ENCODE measurements at places on chromosomes 1 and 21.
A peak's percentile ranks its signal among the peaks of the same experiment; 100 is the strongest.

GRCh38 chr21:32765058-32765457, 6.5 kb downstream of the PAXBP1 start:
- DNase-seq: no peak

- no peak for DNase-seq
Measured at GRCh38 chr1:179425186-179425585, 59.4 kb downstream of the AXDND1 start.

- DNase-seq: no peak
Measured at GRCh38 chr1:18385239-18385790, 95.4 kb upstream of the KLHDC7A start.

DNA sequence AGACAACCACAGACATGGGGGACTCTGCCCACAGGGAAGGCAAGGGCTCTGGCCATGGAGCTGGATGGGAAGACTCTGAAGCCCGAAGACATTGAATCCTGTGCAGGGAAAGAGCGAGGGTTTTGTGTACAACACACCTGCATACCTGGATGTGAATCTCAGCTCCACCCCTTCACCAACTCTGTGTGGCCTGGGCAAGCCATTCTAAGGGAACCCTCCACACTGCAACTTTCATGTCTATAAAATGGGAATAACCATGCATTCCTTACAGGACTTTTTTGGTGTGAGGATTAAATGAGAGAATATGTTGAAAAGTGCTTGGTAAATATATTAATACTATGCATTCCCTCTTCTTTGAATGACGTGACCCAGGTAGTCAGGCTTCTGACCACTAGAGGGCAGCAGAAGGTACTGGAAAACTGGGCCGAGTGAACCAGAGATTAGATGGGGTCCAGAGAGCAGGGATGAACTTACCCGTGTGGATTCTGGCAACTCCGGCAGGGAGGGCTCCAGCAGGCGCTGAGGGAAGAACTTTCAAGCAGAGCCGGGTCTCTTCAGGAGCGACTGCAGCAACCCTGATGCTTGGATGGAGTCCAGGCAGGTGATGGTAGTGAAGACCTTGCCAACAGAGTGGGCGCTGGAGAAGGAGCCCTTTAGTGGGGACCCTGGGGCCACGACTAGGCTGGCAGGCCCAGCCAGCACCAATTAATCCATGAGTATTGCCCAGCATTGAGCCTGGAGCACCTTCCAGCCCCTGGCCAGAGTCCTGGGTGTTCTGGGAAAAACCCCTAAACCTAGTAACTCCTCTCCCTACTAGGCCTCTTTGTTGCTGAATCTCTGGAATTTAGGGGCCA, 834 bp upstream of the ELF3 start:
- peak; percentile 55 for DNase-seq

DNA sequence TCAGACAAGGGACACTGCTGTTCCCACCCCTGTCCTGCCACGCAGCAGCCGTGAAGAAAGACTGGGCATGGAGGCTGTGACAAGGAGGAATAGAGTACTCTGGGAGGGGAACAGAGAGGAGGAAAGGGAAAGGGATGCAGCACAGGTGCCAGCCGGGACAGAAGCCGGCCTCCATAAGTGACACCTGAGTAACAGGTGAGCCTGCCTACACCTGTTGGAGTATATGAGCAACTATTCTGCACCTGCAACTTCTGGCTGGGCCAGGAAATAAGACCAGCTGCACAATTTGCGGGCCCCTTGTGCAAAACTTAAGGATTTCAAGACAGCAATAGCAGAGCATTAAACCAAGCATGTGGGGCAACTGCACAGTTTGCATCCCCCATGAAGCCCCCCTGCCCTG, 72.5 kb upstream of the GOLT1A start:
- no peak for DNase-seq

DNA sequence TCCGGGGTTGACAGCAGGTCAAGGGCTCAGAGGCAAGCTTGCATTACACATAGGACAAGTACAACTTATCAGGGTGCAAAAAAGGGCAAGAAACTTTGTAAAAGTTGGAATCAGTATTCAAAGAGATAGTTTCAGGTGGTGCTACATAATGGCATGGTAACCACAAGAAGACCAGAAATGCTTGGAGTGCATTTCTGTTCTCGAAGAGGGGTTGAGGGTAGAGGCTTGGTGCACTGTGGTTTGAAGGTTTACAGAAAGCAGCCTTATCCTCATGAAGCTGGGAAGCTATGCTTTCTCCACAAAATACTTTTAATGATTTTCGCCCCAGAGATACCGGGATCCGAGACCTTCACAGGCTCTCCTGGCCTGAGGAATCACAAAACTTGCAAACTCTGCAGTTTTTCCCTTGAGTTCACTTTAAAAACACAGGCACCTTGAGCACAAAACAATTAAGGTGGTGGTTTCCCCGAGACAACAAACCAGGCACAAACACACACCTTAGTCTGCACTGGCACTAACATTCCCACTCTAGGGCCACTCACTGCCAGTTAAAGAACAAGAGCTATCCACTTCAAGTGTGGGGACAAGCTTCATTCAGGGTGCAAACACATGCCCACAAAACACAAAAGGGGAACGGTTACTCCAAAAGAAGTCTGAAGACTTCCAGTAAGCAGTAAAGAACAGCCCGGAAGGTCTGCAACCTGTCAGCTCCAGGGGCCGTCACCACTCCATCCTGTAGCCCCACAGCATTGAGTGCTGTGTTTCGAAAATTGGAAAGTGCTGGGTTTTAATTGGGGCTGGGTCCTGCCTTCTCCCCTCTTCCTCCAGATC, 29.8 kb upstream of the NFIA start:
- DNase-seq: no peak

- no peak for DNase-seq
Measured at GRCh38 chr21:35783721-35784120, 276.6 kb downstream of the SETD4 start.

- peak; percentile 13 for DNase-seq
Measured at GRCh38 chr1:98702976-98703375, 41.5 kb downstream of the SNX7 start.

GRCh38 chr1:9422911-9423505, 116.3 kb upstream of the SLC25A33 start:
- DNase-seq: no peak

- no peak for DNase-seq
Measured at GRCh38 chr1:30853350-30853749, 55.2 kb downstream of the SDC3 start.

- DNase-seq: no peak
Measured at GRCh38 chr1:20978413-20978812, 191.3 kb upstream of the HP1BP3 start.

DNA sequence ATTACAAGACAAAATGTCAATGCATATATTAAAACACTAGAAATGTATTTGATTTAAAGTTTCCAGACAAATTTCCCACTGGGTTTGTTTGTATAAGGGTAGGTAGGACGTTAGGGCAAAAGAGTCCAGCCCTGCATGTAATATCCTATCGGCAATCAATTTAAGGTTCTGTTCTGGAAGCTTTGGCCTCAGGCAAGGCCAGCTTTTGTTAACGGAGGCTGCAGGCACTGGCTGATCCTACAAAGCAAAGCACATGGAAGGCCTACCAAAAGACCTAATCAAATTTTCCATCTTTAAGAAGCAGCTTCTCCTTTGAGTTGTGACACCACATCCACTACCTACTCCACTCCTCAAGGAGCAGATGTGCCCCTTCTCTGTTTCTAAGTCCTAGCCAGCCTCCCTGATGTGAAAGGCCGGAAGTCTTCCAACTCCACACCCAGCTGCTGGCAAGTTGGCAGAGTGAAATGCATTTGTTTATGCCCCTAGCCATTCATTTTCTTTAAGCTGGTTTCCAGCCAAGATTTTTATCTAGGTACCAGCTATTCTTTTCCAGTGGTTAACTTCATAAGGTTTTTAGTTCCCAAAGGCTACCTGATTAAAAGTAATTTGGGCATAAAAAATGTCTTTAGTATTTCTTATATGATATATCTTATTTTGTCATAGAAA, 452.6 kb downstream of the PTBP2 start:
- DNase-seq: no peak

GRCh38 chr1:88655685-88656299, 28.3 kb upstream of the PKN2 start:
- DNase-seq: peak; percentile 11

DNA sequence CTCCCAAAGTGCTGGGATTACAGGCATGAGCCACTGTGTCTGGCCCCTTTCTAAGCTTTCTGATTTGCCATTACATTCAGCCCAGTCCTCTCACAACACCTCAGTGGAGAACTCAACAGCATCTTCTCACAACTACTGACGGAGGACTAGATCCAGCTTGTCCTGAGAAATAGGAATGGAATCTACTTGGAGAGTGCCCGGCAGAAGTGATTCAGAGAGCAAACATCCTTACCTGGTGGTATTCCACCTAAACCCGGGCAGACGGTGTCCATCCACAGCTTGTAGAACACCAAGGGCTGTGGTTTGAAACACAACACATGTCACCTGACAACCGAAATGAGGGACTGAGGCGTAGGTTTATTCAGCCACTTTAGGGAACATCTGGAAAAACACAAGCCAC, 28.8 kb upstream of the CCSAP start:
- no peak for DNase-seq

- no peak for DNase-seq
Measured at GRCh38 chr1:221174330-221174993, 295.2 kb downstream of the HLX start.

DNA sequence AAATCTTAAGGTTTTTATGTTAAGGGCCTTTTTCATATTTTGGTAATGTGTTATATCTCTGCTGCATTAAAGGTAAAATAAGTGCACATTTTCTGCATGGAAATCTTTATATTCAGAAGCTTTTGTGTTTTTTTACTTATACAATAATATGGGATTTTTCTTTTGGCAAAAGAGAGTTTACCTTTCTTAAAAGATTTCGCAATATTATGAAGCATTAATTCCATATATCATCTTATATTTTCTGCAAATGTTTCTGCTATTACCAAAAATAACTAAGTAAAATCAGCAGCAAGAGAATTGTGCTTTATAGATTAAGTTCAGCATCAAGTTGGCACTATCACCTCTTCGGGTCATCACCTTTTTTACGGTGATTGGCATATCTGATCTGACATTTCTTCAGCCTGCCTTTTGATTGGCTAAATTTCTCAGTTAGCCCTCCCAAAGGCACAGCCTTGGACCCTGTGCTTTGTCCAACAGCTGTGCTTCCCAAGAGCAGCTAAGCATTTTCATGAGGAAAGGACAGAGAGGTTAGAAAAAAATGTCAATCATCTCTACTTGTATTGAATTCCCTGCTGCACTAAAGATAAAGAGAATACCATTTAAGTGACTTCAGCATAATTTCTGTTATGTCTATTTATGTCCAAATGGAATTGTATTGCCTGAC, 767.1 kb upstream of the PRMT6 start:
- no peak for DNase-seq

DNA sequence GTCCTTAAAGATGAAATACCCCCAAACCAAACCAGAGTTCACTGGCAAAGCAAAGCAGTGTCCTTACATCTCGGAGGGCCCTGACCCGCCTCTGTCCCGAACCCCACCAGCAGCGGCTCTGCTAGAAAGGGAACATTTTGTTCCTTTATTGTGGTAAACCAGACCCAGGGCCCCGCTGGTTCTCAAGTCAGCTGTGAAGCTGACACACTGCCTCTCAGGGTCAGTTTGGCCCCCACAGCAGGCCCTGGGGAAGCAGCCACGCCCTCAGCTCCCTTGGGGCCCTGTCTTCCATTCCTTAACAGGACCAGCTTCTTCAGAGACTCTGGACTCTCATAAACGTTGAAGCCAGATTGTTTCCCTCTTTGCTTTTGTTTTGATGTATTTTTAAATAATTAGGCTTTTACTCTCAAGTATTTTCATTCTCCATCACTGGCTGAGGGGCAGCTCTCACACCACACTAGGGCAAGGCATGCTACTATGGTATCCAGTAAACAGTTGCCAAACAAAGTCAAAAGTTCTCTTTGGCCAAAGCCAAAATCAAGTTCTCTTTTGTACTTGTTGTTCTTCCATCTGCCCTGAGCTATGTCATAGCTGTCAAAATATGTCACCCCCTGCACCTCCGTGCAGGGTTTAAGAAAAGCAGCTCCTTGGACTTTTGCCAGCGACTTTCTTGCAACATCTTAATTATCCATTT, 61.1 kb upstream of the ANGPTL1 start:
- peak; percentile 27 for DNase-seq

DNA sequence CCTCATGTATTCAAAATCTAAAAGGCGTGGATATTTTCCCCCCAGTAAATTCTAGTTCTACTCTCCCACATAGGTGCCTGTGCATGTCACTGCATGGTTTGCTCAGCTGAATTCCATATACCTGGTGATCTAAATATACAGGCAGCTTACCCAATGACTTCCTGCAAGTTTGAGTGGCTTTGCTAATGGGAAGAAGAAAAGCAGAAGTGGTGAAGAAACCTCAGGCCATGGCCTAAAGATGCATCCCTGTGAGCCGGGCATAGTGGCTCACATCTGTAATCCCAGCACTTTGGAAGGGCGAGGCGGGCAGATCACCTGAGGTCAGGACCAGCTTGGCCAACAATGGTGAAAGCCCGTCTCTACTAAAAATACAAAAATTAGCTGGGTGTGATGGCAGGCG, 11.5 kb downstream of the SLC44A3 start:
- DNase-seq: no peak

DNA sequence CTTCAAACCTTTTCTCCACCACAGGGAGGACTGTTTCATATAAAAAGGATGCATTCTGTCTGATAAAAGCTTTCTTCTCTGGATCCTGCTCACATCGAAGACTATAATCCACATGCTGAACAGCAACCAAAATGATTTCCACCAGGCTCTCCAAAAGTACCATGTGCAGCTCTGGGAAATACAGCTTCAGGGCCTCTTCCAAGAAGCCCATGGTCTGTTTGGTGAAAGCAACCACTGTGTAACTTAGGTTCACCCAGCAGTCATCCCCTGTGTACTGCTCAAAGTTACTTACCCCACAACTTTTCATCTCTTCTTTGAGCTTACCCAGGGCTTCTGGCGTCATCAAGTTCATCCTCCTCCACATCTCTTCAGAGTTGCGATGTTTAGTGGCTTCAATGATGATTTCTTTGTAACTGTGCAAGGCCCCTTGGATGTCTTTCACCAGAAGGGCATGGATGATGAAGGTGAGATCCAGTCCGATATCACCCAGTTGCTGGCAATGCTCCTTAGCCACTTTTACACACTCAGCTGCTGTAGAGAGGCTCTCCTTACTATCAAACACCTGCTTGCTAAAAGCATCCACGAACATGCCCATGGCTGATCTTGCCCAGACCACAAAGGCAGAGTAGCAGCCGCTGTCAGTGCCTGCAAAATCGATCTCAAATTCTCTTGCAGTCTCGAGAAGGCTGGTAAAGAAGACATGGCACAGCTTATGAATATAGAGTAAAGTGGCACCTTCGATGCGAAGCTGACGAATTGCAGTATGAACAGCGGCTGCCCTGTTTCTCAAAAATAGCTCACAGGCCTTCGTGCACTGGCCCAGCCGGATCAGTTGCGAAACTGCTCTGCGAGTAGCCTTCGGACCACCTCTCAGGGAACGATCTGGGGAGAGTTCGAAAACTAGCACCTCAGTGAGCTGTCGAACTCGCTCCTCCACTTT, 1.7 kb downstream of the EXOC8 start:
- no peak for DNase-seq

DNA sequence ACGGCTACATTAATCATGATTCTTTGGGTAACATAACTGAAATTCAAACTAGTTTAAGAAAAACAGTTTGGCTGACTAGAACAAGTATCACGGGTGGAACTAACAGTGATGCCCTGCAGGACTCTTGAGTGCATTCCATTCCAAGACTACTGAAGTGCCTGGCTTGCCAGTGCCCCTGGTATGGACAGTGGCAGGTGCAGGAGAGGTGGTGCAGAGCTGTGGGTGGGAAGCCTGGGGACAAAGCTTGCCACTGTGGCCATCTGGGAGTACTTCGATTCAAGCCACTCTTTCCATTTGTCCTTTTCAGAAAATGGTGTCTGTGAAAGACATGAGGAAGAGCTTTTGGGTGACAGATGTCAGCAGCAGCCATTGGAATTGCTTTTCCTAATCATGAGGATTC, 166.5 kb downstream of the RRAGC start:
- DNase-seq: no peak

- no peak for DNase-seq
Measured at GRCh38 chr1:16979475-16980327, 719 bp downstream of the MFAP2 start.

Measured in fibroblast of skin of left quadriceps (primary cell).